ENCODE measurements at places on chromosomes 3 and 15.

DNA sequence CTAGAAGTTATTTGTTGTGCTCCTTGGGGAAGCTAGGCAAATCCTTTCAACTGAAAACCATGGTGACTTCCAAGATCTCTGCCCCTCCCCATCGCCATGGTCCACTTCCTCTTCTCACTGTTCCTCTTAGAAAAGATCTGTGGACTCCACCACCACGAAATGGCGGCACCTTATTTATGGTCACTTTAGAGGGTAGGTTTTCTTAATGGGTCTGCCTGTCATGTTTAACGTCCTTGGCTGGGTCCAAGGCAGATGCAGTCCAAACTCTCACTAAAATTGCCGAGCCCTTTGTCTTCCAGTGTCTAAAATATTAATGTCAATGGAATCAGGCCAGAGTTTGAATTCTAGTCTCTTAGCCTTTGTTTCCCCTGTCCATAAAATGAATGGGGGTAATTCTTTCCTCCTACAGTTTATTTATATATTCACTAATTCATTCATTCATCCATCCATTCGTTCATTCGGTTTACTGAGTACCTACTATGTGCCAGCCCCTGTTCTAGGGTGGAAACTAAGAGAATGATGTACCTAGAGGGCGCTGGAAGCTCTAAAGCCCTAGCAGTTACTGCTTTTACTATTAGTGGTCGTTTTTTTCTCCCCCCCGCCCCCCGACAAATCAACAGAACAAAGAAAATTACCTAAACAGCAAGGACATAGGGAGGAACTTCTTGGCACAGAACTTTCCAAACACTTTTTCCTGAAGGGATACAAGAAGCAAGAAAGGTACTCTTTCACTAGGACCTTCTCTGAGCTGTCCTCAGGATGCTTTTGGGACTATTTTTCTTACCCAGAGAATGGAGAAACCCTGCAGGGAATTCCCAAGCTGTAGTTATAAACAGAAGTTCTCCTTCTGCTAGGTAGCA is 657 bp downstream of the PATL2 start:
- peak; percentile 43 for DNase-seq

DNA sequence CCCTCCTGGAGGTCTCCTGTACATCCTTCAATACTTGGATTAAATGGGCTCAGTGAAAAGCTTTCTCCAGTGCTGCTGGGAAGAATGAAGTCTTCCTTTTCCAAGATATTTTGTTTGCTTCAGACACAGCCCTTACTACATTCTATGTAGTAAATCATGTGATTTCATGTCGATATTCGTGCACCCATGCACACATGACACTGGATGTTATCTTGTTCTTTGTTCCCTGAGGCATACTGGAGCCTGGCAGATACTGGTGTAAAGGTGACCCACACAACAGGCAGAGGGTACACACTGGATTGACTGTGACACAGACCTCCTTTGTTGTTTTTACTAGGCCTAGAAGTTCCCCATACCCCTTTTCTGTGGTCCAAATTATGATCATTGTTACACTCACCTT is 40.3 kb upstream of the ATP2C1 start:
- DNase-seq: no peak

DNA sequence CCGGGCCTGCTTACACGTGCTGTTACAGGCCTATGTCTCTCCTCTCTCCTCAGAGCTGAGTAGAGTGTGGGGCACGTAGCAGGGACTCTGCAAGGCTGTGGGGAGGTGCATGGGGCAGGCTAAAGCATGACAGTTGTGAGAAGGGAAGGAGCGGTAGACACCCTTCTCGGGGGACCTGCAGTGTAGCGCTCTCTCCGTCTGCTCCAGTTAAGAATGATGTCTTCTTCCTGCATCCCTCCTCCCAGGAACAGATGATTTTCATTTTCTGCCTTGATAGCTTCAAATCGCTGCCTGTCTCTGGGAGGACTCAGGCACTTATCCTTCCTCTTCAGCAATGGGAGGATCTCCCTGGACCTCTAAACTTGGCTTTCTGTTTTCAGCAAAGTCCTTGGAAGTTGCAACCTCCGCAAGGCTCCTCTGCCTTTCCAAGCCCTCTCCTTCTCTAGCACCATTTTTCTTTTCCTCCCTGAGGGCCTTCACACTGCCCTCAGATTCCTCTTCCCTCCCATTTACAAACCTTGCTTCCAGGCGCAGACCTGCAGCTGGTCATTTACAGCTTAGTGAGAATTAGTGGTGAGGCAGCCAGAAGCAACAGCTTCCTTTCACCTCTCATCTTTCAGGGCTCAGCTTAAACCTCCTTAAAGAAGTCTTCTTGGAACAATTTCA is 23.4 kb upstream of the TLE3 start:
- DNase-seq: peak; percentile 59

DNA sequence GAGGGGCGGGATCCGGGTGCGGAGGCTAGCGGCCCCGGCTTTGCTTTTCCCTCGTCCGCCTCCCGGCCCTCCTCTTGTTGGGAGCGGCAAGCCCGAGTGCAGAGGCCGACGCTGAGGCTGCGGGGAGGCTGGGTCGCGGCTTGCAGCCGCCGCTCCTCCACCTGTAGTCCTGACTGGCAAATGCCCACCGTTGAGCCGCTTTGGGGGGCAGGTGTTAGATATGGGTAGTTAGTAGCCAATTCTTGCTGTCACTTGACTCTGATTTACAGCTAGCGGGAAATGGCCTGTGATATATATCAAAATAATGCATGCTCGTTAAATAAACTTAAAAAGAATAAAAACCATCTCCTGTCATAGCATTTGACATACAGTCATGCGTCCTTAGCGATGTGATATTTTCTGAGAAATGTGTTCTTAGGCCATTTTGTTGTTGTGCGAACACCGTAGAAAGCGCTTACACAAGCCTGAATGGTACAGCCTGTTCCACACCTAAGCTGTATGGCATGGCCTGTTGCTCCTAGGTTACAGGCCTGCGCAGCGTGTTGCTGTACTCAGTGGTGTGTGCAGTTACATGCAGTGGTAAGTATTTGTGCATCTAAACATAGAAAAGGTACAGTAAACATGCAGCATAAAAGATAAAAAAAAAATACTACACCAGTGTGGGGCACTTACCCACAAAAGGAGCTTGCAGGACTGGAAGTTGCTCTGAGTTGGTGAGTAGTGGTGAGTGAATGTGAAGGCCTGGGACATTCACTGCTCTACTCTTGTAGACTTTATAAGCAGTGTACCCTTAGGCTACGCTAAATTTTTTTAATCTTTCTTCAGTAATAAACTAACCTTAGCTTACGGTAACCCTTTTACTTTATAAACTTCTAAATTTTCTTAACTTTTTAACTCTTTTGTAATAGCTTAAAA is 873 bp downstream of the CAPN7 start:
- peak; percentile 32 for DNase-seq

GRCh38 chr3:156738251-156738650 is 63.9 kb downstream of the TIPARP start:
- DNase-seq: no peak

DNA sequence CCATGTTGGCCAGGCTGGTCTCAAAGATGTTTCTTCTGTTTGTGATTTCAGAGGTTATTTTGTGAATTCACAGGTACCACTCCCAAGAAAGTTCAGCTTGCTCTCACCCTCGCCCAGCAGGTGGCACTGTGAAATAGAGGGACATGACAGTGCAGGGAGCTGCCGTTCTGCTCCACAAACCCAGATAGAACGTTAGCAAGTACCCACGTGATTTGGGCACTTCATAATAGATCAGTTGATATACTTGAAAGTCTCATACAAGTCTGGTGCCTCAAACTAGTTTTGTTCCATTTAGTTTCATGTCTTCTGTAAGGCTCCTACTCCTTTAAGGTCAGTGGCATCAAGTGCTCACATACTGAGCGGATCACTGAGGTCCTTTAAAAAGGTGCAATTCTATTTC is 45.5 kb downstream of the FILIP1L start:
- DNase-seq: peak; percentile 89

DNA sequence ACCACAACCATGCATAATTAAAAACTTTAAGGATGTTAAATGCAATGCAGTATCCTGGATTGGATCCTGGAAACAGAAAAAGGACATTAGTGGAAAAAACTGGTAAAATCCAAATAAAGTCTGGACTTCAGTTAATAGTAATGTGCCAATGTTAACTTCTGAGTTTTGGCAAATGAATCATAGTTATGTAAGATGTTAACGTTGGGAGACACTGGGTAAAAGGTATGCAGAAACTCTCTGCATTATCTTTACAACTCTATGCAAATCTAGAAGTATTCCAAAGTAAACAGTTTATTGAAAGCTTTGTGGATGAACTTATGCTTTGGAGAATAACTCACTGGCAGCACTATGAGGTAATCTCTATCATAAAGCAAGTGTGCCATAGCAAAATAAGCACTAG is 357.4 kb downstream of the RORA start:
- no peak for DNase-seq

- no peak for DNase-seq
Observed at GRCh38 chr15:61175024-61175423, 54.1 kb downstream of the RORA start.

GRCh38 chr3:48984663-48985062 is 5.4 kb upstream of the P4HTM start:
- no peak for DNase-seq

- DNase-seq: no peak
Observed at GRCh38 chr15:38930851-38931572, 366.4 kb upstream of the RASGRP1 start.

DNA sequence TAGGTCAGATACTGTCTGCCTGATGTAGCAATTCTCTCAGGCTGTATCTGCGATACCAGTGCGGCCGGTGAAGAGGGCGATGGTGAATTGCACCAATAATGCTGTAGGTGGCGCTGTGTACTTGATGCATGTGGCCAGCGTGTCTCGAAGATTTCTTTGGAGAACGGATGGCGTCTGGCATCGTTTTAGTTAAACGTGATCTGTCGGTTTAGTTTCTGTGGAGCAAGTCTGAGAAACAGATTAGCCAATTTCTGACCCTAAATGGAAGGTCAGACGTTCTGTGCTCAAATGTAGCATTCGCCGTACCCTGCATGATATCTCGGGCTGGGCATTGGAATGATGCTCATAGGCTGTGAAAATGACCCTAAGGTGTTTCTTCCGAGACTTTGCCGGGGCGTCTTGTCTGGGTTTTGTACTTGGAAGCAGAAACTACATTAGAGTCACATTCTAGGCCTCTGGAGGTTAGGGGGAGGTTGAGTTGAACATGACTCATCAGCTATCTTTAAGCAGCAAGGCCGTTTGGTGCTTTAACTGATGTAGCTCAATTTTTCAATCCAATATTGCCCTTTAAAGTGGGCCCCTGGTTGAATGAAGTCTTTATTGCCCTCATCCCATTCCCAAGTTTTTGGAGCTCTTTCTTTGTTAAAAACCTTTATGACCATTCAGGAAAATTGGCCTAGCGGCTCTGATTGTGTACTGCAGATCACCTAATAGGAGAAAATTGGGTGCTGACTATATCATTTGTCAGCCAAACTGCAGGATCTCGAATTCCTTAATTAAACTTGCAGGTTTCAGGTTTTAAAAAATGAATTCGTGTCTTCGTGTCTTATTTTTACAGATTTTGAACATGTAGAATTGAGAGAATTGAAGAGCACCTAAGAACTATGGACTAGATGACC is 80.0 kb downstream of the SQOR start:
- peak; percentile 69 for DNase-seq

- no peak for DNase-seq
Observed at GRCh38 chr3:185082149-185082548, 70.7 kb downstream of the C3orf70 start.

DNA sequence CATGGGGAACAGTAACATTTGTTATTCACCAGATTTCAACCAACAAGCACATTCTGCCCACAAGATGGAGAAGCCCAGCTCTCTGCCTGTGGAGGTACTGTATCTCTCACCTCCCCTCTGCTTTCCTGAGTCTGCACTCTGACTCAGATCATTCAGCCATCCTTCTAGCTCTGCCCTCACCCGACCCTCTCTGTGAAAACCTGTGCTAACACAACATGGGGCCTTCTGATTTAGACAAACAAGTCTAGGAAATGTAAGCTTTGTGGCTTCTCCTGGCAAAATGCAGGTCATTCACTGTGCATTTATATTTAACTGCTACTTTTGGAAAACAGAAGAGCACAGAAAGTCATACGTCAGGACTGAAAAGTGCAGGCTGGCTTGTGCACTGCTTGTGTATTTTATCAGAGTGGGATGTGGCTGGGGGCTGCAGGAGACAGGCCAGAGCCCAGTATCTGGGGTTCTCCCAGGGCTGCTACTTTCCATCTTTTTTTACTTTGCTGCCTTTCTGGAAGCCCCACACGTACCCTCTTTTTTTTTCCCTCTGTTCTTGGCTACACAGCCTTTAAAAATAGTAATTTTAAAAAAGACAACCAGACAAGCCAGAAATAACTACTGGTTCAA is 50.8 kb downstream of the SUSD5 start:
- no peak for DNase-seq

All from stomach (tissue), 19 donors.